Eye (tissue), 1 donor: ENCODE measurements at places on chromosomes 7 and 10.
A peak's percentile ranks its signal among the peaks of the same experiment; 100 is the strongest.

DNA sequence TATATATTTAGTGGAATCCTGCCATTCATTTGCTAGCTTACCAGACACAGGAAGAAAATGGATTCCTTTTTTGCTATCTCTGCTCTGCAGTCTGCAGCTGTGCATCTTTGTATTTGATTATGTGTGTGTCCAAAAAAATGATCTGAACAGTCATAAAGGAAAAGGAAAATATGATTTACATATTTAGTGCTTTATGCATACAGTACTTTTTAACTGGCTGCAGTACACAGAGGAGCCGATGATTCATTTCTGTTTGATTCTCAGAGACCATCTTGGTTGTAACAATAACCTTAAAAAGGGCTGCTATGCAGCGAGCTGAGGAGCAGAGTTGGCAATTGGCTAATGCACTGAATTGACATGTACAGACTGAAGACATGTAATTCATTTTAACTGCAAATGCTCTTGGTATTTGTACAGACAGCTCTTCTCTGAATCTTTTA lies 151.3 kb upstream of the FZD1 start:
- DNase-seq: peak; percentile 35

DNA sequence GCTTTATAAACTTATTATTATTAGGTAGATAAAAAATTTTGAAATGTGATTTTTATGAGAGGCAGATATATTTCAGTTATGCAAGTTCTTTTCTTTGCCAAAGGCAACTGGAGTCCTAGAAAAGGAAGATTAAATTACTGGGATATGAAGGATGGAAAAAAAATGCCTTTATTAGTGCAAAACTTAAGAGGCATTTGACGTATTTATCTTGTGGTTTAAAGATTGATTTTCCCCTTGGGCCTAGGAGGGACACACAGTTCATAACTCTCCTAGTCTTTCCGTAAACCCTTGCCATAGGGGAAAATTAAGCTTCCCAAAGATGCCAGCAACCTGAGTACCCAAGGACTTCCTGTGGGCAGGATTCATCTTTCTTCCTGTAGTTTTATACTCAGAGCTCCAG lies 3.1 kb upstream of the STEAP4 start:
- no peak for DNase-seq

DNA sequence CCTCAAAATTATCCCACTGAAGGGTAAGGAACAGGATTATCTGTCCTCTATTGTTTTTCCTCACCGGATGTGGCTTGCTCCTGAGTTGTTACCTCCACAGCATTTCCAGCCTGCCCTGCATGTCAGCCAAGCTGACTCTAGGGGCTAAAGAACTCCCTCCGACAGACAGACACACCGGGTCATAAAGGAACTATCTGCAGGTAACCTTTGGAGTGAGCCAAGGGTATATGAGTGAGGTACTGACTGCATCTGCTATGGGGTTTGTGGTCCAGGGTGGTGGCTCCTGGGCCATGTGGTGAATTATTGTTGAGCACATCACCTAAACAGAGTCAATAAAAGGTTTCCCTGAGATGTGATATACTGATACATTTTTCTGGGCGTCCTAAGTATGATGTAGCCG lies 6.9 kb upstream of the KAZALD1 start:
- no peak for DNase-seq

- no peak for DNase-seq
These were observed 95.0 kb downstream of the ST7 start for GRCh38 chr7:117048114-117048866.

GRCh38 chr10:8326396-8327139 lies 272.1 kb downstream of the GATA3 start:
- DNase-seq: no peak

GRCh38 chr7:23434147-23434917 lies 36.0 kb downstream of the IGF2BP3 start:
- no peak for DNase-seq

DNA sequence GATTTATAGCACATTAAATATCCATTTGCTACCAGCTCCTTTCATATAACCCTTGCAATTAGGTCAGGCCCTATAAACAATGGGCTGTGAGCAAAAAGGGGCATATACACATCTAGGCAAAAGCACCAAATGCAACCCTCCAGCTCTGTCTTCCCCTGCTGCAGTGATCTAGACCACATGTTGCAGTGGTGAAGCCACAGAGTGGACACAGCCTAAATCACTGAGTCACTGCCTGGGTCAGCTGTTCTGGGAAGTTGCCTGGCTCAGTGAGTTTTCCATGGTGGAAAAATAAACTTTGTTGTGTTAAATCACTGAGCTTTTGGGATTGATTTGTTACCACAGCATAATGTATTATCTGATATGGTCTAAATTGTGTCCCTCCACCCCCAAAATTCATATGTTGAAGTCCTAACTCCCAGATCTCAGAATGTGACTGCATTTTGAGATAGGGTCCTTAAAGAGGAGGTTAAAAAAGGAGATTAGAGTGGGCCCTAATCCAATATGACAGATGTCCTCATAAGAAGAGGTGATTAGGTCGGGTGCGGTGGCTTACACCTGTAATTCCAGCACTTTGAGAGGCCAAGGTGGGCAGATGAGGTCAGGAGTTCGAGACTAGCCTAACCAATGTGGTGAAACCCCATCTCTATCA lies 70.4 kb downstream of the ZFAND4 start:
- DNase-seq: no peak

DNA sequence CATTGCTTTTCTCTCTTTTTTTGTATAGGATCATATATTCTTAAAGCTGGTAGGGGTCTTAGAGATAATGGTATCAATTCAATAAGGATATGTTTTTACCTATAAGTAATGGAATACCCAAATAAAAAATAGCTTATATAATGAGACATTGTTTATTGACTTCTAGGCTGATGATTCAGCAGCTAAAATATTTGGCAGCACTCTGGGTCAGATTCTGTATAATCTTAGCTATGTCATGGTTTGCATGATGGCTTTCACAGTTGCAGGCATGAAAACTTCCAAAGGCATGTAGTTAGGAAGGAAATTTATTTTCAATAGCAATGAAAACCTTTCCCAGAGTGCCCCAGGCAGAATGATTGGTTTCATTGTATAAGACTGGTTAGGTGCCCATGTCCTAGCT lies 32.1 kb upstream of the A1CF start:
- DNase-seq: no peak

GRCh38 chr10:88642963-88643362 lies 21.3 kb upstream of the LIPF start:
- no peak for DNase-seq

DNA sequence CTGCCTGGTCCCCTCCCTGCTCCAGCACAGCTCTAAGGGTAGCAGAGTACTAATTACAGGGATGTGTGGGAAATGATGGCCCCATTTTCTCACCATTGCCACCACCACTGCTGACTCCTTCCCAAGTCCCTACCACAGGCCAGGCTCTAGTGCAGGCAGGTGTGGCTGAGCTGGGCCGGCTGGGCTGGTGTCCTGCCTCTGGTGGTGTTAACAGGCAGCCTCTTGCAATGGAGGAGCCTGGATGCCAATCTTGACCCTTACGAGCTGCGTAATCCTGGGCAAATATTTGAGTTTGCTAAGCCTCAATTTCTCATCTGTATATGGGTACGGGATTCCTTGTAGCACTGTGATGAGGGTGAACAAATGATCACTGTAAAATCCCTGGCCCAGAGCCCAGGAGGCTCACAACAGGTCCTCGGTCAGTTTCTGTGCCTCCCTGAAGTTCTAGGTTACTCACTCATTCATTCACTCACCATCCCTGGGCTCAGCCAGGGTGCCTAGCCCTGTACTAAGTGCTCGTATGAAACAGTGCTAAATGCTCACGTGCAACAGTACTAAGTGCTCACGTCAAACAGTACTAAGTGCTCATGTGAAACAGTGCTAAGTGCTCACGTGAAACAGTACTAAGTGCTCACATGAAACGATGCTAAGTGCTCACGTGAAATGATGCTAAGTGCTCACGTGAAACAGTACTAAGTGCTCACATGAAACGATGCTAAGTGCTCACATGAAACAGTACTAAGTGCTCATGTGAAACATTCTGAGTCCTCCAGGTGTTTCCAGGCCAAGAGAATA lies 2.3 kb upstream of the FZD9 start:
- DNase-seq: no peak

DNA sequence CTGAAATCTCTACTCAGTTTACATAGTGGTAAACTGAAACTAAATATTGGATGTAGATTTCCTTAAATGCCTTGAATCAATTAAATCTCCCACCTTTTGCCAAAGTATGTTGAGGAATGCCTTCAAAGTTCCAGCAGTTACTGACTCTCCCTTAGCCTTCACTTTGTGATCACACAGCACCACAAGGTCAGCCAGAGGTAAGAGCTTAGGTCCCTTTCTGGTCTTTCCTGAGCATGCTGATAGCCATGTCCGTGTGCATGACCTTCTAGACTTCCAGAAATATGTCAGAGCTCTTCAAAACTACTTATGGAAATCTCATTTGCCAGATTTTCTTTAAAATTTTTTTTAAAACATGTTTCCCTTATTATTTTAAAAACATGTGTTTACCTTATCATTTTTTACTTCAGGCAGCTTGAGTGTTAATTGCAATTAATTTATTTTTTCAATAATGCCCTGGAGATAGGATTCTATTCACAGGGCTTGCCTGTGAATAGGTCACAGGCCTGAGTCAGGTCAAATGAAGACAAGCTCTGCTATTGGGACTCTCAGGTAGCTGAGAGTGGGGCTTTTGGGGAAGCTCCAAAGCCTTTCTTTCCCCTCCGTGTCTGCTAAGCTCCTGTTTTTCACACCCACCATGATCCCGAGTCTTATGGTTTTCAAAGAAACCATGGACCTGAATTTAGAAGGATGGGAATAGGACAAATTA lies 220.5 kb downstream of the CXCL12 start:
- no peak for DNase-seq

DNA sequence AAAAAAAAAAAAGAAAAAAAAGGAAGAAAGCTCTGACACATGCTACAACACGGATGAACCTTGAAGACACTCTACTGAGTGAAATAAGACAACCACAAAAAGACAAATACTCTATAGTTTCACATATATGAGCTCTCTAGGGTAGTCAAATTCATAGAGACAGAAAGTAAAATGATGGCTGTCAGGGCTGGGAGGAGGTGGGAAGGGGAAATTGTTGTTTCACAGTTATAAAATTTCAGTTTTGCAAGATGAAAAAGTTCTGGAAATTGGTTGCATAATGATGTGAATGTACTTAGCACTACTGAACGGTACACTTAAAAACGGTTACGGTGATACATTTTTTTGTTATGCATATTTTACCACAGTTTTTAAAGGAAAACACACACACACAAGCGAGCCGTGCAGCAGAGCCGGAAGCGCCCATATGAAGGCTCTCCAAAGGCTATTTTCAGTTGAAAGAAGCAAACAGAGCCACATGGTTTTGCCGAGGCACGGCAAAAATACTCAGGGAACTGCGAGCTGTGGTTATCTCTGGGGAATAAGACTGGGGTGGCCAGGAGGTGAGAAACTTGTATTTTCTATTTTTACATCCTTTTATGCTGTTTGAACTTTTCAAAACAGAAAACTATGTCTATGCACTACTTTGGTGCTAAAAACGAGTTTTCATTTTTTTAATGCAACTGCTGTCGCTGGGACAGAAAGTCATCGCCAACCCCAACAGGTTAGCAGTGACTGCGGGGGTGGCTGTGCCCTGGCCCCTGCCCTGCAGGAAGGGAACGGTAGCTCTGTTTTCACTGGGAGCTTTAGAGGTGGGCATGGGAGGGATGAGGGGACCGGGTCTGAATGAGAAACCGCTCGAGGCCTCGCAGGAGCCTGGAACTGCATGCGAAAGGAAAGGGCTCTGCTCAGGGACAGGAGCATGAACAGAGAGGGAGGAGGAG lies 132.9 kb downstream of the OAT start:
- DNase-seq: no peak

DNA sequence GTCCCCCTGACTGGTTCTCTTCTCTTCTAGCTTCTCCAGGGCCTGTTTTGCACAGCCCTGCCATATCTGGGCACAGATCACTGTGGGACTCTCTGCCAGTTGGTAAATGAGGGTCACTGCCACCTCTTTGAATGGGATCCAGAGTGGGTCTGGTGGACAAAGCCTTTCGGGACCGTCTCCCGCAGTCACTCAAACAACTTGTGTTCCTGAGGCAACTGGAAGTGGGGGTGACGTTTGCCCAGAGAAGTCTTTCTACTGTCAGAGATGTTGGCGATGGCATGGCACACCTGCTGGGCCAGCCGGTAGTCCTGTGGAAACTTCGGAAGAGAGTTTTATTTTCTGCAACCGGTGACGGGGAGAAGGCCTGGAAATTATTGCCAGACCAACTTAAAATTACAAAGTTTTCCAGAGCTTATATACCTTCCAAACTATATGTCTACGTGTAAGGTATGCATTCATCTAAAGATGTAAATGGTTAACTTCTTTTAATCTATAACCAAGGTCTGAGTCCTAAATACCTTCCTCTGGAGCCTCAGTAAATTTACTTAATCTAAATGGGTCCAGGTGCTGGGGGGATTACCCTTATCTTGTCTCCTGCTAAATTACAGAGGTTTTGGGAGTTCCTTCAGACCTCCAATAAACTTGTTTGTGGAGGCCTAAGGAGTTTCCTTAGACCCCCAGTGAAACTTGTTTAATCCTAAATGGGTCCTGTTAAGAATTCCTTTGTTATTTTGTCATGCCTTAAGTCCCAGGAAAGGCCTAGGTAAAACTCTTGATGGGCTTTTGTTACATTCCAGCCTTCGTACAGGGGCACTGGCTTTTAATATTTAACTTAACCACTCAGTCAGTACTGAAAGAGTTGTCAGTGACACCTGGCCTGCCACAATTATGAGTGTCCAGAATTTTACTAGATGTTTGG lies 94.0 kb downstream of the NPSR1 start:
- DNase-seq: no peak

- DNase-seq: no peak
These were observed 150.3 kb upstream of the CHST15 start for GRCh38 chr10:124243702-124244121.

GRCh38 chr10:26534384-26534783 lies 96.2 kb downstream of the APBB1IP start:
- DNase-seq: no peak

DNA sequence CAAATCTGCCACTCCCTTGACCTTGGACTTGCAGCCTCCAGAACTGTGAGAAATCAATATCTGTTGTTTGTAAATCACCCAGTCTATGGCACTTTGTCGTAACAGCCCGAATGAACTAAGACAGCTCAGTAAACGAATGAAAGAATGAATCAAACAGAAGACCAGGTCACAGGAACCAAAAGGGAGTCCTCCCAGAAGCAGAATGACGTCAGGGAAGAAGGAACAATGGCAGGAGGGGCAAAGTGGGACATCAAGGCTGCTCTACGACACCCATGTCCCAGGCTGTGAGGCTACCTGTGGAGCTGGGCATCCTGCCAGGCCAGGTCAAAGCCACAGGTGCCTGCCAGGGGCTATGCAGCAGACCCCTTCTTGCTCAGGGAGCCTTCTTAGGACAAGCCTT lies 267.2 kb upstream of the PFKP start:
- no peak for DNase-seq

DNA sequence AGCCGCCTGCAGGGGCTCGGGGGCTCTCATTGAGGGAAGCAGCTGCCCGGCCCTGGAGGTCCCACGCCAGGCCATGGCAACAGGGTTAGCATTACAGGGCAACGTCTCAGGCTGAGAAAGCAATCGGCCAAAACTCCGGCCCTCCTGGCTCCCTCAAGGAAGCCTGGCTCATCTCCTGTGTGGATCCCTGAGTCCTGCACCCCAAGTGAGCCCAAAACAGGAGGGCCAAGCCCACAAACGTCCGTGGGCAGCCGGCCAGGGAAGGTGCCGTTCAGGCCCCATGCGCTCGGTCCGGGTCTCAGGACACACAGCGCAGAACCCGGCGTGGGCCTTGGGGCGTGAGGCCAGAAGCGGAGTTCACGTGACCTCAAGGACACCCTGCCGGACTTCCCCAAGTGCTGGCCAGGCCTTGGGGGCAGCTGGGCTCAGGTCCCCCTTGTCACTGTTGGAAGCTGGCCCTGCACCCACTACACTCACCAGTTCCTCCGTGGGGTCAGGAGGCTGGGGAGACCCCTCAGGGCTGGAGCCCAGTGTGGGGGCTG lies 8.0 kb upstream of the PWWP2B start:
- no peak for DNase-seq
